LHCN-M2 (cell line): ENCODE measurements at places on chromosomes 3 and 15. TPM values are rescaled to one million over a fixed set of nuclear protein-coding genes. Genes with fewer than 3 reads are reported as not detected.

GRCh38 chr15:80893777-80894176, 95.8 kb downstream of the MESD start:
- peak; percentile 93 for DNase-seq

DNA sequence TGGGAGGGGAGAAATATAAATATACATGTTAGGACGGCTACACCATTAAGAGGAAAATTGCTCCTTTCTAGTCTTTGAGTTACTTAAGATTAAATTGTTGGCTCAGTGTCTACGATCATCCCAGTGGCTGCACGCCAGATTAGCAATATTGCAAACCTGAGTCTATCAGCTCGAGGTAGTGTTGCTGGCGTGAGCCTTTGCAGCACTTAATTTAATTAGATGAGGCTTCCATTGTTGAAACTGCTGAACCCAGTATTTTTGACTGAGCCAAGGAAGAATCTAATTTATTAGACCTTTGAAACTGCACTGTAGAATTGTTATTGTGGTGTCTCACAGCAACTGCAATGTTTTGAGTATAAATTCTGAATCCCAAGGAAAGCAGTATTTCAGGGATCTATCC, 782.4 kb upstream of the ROBO1 start:
- DNase-seq, result no peak

- DNase-seq, result peak; percentile 79
Observed at GRCh38 chr3:168884353-168884903, 779.1 kb downstream of the MECOM start.

GRCh38 chr3:3464131-3464530, 284.6 kb upstream of the CRBN start:
- DNase-seq, result no peak

DNA sequence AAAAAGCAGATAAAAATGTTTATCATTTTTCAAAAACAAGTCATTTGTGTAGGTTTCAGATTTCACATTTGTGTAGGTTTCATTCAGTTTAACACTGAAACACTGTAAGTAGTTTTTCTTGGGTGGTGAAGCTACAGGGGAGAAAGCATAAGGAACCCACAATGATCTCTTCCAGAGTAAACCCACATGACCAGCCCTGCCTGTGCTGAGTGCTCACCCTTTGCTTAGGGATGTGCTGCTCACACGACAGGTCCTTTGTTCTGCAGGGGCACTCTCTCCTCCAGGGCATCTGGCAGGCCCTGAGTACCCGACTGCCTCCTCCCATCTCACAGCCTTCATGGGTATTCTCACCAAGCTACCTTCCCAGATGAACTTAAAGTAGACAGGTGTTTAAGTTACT, 28.9 kb downstream of the ZXDC start:
- DNase-seq, result no peak

DNA sequence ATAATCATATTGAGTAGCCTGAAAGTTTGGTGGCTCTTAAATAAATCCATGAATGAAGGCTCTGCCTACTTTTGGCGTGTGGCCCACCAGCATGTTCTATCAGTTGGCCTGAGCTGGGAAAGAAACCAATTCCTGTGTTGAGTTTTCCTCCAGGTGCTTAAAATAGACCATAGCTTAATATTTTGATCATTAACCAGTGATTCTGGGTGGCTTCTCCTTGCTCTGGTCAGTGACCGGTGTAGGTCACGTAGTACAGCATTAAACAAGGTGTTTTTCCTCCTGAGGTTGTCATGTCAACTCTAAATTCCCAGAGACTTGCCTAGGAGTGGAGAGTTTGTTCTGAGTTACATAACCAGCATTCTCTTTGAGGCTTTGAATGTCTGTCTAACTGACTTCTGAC, 1.3 kb downstream of the HHLA2 start:
- no peak for DNase-seq

- DNase-seq, result no peak
Observed at GRCh38 chr3:159882367-159882766, 106.3 kb upstream of the IL12A start.

GRCh38 chr15:34738002-34738401, 16.8 kb downstream of the GJD2 start:
- no peak for DNase-seq

DNA sequence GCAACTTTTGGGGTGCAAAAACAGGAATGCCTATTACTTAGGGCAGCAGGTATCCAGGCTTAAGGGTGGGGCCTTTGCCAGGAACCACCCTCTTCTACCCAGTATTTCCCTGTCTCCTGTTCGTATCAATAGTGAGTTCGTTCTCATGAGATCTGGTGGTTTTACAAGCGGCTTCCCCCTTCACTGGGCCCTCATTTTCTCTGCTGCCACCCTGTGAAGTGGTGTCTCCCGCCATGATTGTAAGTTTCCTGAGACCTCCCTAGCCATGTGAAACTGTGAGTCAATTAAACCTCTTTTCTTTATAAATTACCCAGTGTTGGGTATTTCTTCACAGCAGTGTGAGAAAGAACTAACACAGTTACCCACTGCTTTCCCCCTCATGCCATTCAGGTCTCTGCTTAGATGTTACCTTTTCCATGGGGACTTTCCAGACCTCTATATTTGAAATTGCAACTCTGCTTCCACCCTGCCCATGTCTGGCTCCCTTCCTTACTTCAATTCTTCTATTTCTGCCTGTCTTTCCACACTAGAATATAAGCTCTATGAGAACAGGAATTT, 23.9 kb upstream of the TRA2B start:
- DNase-seq, result no peak

DNA sequence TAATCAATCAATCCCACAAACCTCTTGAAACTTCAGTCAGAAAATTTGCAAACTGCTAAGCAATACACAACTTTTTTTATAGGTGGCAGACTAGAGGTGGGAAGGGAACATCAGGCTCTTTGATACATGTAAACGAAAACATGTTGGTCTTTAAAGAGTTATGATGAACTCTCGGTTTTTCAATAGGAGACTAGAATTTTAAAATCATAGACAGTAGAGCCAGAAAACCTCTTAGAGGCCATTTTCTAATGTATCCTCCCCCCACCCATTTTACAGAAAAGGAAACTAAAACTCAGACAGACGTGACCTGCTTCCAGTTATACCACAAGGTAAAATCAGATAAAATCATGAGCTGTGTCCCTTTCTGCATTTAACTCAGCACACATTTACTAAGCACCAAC, 179.1 kb upstream of the LPP start:
- no peak for DNase-seq

GRCh38 chr3:15055019-15055557, 10.0 kb downstream of the MRPS25 start:
- DNase-seq, result peak; percentile 57

DNA sequence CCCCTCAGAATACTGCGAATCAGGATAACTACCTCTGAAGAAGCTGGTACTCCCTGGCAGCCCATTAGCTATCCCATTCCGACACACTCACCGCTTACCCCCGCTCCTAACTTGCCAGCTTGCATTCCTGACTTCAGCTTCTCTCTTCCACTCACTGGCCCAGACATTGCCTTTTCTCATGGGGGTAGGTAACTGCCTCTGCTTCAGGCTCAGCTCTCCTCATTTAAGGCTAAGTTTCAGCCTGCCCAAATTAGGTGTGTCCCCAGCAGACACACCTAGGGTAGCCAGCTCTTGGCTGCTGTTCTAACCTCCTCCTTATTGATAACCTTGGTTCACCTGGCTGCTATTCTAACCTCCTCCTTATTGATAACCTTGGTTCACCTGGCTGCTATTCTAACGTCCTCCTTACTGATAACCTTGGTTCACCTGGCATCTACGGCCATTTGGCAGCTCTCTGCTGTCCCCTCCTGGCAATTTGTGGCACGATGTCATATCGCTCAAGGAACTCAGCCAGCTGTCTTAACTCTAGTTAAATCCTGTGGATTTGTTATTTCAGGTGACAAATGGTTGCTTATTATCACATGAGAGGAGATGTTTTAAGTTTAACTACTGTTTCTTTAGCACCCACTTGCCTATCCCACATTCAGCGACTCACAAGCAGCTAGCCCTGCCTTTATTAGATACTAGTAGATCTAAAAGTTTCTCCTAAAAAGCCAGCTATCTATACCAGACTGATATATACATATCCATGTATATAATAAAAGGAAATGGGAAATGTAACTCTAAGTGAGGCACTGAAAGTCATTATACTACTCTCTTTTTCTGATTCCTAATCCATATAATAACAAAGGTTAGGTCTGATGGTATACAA, 106.5 kb upstream of the ACP3 start:
- peak; percentile 9 for DNase-seq

- no peak for DNase-seq
Observed at GRCh38 chr3:167437428-167438139, 36.3 kb downstream of the SERPINI2 start.

DNA sequence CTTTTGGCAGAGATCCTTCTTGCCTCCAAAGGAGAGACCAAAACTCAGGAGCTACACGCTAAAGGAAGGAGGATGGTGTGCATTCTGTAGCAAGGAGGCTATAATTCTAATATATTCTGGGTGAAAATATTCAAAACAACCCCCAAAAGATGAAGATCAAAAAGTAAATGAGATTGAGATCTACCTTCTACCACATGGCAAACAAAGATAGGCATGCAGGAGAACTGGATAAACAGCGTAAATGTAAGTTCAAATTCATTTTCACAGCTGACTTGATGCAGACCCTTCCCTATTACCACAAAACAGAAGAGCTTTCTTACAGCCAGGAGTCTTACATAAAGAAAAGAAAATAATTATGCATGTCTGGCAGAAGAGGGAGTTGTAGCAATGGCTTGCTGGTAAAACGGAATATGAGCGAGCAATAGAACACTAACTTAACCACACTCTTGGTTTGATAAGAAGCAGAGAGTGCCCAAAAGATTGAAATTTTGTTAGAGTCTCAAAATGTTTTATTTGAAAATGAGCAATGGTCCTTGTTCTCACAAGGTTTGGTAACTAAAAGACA, 272.7 kb downstream of the MECOM start:
- DNase-seq, result no peak

UACA gene
- 41.1 and 48.2 TPM in 2 replicates for total RNA-seq

DPH6 gene
- total RNA-seq, result 9.7 and 16.5 TPM in 2 replicates

LDHAL6B gene
- total RNA-seq, result not detected in 2 replicates

TM6SF1 gene
- not detected in 2 replicates for total RNA-seq

FRMD4B gene
- 2.6 and 5.6 TPM in 2 replicates for total RNA-seq
